Common myeloid progenitor, CD34-positive (primary cell): ENCODE measurements at places on chromosomes 16 and 17.

DNA sequence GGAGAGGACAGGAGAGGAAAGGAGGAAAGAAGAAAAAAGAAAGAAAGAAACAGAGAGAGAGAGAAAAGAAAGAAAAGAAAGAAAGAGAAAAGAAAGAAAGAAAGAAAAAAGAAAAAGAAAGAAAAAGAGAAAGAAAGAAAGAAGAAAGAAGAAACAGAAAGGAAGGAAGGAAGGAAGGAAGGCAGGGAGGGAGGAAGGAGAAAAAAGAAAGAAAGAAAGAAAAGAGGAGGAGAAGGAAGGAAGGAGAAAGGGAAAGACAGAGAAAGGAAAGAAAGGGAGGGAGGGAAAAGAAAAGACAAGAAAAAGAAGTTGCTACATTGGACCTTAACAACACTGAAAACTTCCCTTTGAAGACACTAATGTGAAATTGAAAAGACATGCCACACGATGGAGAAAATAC lies 56.6 kb upstream of the CCL2 start:
- no peak overlapping the region for H3K27ac ChIP-seq
- no peak for DNase-seq
- H3K4me1 ChIP-seq, result no peaks in the 10 kb centered on the region
- peaks cover 2% of the 10 kb centered on the region for H3K27me3 ChIP-seq

- H3K36me3 ChIP-seq, result peaks cover 13% of the 10 kb centered on the region
- H3K4me3 ChIP-seq, result no peak overlapping the region
- no peaks in the 10 kb centered on the region for H3K4me1 ChIP-seq
- H3K27ac ChIP-seq, result no peak overlapping the region
Observed at GRCh38 chr17:42221886-42222745, 27.8 kb upstream of the GHDC start.

GRCh38 chr17:29069526-29070041 lies 26.6 kb downstream of the PIPOX start:
- no peak overlapping the region for H3K27ac ChIP-seq
- H3K4me1 ChIP-seq, result no peaks in the 10 kb centered on the region
- H3K36me3 ChIP-seq, result peaks cover 12% of the 10 kb centered on the region
- H3K4me3 ChIP-seq, result no peak overlapping the region
- H3K27me3 ChIP-seq, result no peaks in the 10 kb centered on the region
- DNase-seq, result no peak

GRCh38 chr17:33175562-33175961 lies 117.5 kb downstream of the ASIC2 start:
- H3K27me3 ChIP-seq, result no peaks in the 10 kb centered on the region
- H3K36me3 ChIP-seq, result no peaks in the 10 kb centered on the region
- H3K4me1 ChIP-seq, result no peaks in the 10 kb centered on the region
- DNase-seq, result no peak
- H3K27ac ChIP-seq, result no peak overlapping the region

DNA sequence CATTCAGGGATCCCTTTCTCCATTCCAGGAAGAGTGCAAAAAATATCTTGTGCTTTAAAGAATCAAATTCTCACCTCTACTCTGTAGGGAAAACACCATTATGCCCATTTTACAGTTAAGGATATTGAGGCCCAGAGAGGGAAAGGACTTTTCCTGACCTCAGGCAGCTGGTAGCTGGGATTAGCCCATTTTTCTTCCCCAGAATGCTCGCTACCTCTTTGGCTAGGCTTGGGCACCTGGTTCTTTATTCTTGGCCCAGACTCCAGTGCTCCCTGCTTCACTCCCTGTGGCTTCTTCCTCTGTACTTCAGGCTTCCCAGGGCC lies 45.7 kb downstream of the MEOX1 start:
- no peak overlapping the region for H3K4me3 ChIP-seq
- H3K4me1 ChIP-seq, result no peaks in the 10 kb centered on the region
- no peak overlapping the region for H3K27ac ChIP-seq
- no peaks in the 10 kb centered on the region for H3K27me3 ChIP-seq

GRCh38 chr17:75845933-75846691 lies 1.9 kb upstream of the UNC13D start:
- H3K36me3 ChIP-seq, result peaks cover 8% of the 10 kb centered on the region
- peak overlapping the region; percentile 95 for H3K27ac ChIP-seq
- H3K4me3 ChIP-seq, result no peak overlapping the region

DNA sequence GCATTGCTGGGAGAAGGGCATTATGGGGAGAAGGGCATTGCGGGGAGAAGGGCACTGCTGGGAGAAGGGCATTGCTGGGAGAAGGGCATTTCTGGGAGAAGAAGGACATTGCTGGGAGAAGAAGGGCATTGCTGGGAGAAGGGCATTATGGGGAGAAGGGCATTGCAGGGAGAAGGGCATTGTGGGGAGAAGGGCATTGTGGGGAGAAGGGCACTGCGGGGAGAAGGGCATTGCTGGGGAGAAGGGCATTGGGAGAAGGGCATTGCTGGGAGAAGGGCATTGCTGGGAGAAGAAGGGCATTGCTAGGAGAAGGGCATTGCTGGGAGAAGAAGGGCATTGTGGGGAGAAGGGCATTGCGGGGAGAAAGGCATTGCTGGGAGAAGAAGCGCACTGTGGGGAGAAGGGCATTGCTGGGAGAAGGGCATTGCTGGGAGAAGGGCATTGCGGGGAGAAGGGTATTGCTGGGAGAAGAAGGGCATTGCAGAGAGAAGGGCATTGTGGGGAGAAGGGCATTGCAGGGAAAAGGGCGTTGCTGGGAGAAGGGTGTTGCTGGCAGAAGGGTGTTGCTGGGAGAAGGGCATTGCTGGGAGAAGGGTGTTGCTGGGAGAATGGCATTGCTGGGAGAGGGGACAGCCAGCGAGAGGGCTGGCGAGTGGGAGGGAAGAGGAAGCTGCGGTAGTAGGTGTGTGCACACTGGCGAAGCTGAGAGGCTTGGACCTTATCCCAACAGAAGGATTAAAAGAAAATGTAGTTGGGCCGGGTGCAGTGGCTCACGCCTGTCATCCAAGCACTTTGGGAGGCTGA lies 4.6 kb upstream of the PYDC1 start:
- no peak overlapping the region for H3K27ac ChIP-seq
- peaks cover 7% of the 10 kb centered on the region for H3K4me1 ChIP-seq
- H3K36me3 ChIP-seq, result no peaks in the 10 kb centered on the region
- no peak overlapping the region for H3K4me3 ChIP-seq
- DNase-seq, result no peak

DNA sequence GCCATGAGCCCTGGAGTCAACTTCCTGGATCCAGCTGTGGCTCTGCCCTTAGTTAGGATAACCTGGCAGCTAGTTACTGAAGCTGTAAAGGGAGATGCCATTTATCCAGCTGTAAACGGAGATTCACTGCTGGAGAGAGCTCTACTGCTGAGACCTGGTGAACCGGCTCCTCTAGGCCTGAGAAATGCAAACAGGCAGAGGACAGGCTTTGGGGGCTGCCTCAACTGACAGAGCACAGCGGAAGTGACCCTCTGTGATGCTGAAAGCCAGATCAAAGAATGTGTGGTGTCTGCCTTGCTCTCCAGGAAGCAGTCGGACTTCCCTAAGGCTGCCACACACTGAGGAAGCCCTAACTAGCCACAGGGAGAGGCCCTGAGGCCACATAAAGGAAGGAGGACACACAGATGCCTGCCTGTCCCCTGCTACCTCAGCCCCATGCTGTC lies 21.9 kb upstream of the GPRC5C start:
- H3K27ac ChIP-seq, result no peak overlapping the region
- no peak overlapping the region for H3K4me3 ChIP-seq
- H3K27me3 ChIP-seq, result no peaks in the 10 kb centered on the region
- no peaks in the 10 kb centered on the region for H3K4me1 ChIP-seq
- DNase-seq, result no peak
- no peaks in the 10 kb centered on the region for H3K36me3 ChIP-seq

GRCh38 chr17:12457493-12457892 lies 208.2 kb upstream of the MYOCD start:
- no peak overlapping the region for H3K27ac ChIP-seq
- H3K27me3 ChIP-seq, result no peaks in the 10 kb centered on the region
- DNase-seq, result no peak
- H3K36me3 ChIP-seq, result no peaks in the 10 kb centered on the region
- H3K4me1 ChIP-seq, result no peaks in the 10 kb centered on the region

GRCh38 chr16:85652431-85653221 lies 36.1 kb downstream of the GINS2 start:
- H3K4me3 ChIP-seq, result no peak overlapping the region
- peaks cover 82% of the 10 kb centered on the region for H3K36me3 ChIP-seq
- peaks cover 19% of the 10 kb centered on the region for H3K4me1 ChIP-seq
- peak; percentile 86 for DNase-seq

GRCh38 chr17:42178817-42179216 lies 2.1 kb downstream of the KCNH4 start:
- H3K27me3 ChIP-seq, result peaks cover 16% of the 10 kb centered on the region
- H3K4me1 ChIP-seq, result peaks cover 3% of the 10 kb centered on the region
- no peak overlapping the region for H3K4me3 ChIP-seq
- no peaks in the 10 kb centered on the region for H3K36me3 ChIP-seq

- peaks cover 12% of the 10 kb centered on the region for H3K36me3 ChIP-seq
- no peak overlapping the region for H3K4me3 ChIP-seq
- no peaks in the 10 kb centered on the region for H3K27me3 ChIP-seq
- H3K4me1 ChIP-seq, result peaks cover 3% of the 10 kb centered on the region
Observed at GRCh38 chr17:4856937-4857314, 23.8 kb downstream of the MINK1 start.

- no peaks in the 10 kb centered on the region for H3K27me3 ChIP-seq
- no peaks in the 10 kb centered on the region for H3K36me3 ChIP-seq
- no peak overlapping the region for H3K4me3 ChIP-seq
- no peak overlapping the region for H3K27ac ChIP-seq
Observed at GRCh38 chr16:80019395-80019794, 418.9 kb upstream of the MAF start.

GRCh38 chr17:76440751-76441362 lies 12.1 kb downstream of the UBE2O start:
- H3K36me3 ChIP-seq, result no peaks in the 10 kb centered on the region
- no peak overlapping the region for H3K27ac ChIP-seq
- H3K4me3 ChIP-seq, result no peak overlapping the region
- H3K27me3 ChIP-seq, result no peaks in the 10 kb centered on the region
- peaks cover 8% of the 10 kb centered on the region for H3K4me1 ChIP-seq

- H3K27ac ChIP-seq, result no peak overlapping the region
- no peaks in the 10 kb centered on the region for H3K36me3 ChIP-seq
- no peak for DNase-seq
- H3K4me3 ChIP-seq, result no peak overlapping the region
- H3K27me3 ChIP-seq, result no peaks in the 10 kb centered on the region
- no peaks in the 10 kb centered on the region for H3K4me1 ChIP-seq
Observed at GRCh38 chr16:7644176-7644575, 311.5 kb downstream of the RBFOX1 start.

DNA sequence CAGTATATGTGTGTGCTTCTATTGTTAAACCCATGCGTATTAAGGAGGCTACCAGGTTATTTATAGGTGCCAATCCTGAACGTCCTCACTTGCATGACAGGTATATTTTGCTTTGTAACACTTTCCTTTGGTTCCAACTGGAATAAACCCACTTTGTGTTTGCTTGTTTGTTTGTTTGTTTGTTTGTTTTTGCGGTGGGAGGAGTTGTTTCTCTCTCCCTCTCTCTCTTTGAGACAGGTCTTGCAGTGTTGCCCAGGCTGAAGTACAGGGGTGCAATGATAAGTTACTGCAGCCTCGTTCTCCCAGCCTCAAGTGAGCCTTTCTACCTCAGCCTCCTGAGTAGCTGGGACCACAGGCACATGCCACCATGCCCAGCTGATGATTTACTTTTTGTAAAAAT lies 28.7 kb downstream of the NACA2 start:
- no peak overlapping the region for H3K4me3 ChIP-seq
- no peak overlapping the region for H3K27ac ChIP-seq
- H3K36me3 ChIP-seq, result no peaks in the 10 kb centered on the region
- no peaks in the 10 kb centered on the region for H3K4me1 ChIP-seq
- peaks cover 5% of the 10 kb centered on the region for H3K27me3 ChIP-seq

DNA sequence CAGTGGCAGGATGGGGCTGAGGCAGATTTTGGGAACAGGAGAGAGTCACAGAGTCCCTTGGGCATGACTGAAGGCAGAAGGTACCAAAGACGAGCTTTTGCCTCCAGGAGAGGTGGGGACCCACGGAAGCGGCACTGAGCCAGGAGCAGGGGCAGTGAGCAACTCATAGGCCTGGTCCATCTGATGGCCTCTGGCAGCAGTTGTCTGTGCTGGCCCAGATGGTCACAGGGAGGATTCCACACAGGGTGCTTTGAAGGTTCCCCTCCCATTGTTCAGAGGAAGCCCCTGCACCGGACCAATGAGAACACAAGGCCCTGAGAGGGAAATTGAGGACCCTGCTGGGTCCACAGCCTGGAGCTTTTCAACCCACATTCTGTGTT lies 360.3 kb upstream of the TNRC6C start:
- no peaks in the 10 kb centered on the region for H3K36me3 ChIP-seq
- DNase-seq, result no peak
- H3K4me3 ChIP-seq, result no peak overlapping the region
- H3K4me1 ChIP-seq, result peaks cover 5% of the 10 kb centered on the region

GRCh38 chr16:2196162-2196980 lies at the start of gene CASKIN1:
Gene CASKIN1 (minus strand): TSS chr16:2196605. CDS start chr16:2196432, 173 bp downstream.
- H3K27me3 ChIP-seq, result peaks cover 22% of the 10 kb centered on the region
- peak; percentile 54 for DNase-seq

DNA sequence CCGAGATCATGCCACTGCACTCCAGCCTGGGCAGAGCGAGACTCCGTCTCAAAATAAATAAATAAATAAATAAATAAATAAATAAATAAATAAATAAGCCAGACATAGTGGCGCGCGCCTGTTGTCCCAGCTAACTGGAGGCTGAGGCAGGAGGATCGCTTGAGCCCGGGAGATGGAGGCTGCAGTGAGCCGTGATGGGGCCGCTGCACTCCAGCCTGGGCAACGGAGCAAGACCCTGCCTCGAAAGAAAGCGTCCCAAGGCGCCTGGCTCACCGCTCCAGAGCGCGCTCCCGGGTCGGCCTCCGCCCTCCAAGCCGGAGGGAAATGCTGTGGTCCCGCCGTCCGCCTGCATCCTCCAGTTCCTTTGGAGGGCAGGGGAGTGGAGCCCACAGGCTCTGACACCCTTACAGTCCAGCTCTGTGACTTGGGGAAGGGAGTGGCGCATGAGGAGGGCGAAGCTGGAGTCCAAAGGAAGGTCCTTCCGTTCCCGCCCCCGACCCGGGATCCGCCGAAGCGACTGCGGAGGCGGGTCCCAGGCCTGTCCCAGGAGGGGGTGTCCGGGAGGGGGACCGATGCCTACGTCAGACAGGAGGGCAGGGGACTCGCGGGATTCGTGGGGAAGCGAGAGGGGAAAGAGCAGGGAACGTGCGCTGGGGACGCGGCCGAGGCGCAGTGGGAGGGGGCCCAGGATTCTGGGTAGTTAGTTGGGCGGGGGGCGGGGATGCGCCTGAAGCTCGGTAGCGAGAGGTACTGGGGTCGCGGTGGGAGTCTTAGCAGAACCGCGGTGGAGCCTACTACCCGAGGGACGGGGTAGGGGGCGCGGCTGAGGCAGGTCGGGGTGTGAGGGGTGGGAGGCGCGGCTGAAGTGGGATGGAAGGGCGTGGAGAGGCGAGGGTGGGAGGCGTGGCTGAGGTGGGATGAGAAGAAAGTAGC lies 8.4 kb upstream of the TRPV2 start:
- peak overlapping the region; percentile 54 for H3K4me3 ChIP-seq
- DNase-seq, result peak; percentile 70
- H3K36me3 ChIP-seq, result no peaks in the 10 kb centered on the region
- no peaks in the 10 kb centered on the region for H3K27me3 ChIP-seq
